ENCODE measurements at places on chromosomes 3 and 15.

- peak; percentile 33 for DNase-seq
Measured at GRCh38 chr3:127671523-127672428, 976 bp upstream of the ABTB1 start.

DNA sequence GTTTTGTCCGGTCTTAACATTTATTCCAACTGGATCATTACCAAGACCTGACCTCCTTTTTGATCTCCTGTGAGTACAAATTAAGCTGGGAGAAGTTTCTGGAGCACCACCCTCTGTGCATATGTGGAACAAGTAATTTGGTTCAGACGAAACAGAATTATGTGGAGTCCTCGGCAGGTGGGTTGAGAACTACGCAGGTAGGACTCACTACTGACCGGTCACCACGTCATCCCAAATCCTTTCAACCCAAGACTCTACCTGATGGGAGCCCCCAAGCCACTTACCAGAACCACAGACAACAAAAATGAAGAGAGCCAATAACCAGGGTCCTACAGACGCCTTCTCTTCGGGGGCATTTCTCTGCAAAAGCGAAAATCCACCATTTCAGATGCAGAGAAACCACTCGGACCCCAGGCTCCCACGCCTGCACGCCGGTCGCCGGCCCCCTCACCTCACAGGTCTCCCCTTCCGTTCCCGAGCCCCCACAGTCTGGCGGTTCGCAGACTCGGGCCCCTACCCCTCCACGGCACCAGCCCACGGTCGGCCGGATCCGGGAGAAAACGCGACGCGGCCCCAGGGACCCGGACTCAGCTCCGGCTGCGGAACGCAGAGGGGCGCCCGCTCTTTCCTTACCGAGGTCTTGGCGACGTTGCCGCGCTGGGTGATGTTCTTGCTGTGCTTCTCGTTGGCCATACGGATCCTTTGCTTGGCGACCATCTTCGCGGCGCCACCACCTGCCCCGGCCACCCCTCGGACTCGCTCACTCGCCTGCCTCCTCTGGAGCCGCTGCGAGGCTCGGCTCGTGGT is 674 bp downstream of the SERP1 start:
- DNase-seq: peak; percentile 46

DNA sequence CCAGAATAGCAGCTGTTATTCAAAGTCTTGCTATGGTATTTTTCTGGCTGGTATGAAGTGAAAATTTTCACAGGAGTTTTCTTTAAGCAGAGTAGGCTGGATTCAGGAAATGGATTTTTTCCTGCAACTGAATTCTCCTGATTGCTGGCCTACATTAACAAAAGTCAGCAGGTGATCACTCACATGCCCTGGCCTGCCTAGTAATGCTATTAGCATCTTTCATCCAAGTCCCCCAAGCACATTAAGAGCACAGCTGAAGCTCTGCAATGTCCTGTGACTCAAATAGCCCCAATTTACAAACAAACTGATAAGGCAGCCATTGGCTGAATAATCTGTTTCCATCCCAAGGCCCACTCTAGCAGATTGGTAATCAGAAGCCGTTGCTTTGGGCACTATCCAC is 688.3 kb upstream of the LMCD1 start:
- no peak for DNase-seq

DNA sequence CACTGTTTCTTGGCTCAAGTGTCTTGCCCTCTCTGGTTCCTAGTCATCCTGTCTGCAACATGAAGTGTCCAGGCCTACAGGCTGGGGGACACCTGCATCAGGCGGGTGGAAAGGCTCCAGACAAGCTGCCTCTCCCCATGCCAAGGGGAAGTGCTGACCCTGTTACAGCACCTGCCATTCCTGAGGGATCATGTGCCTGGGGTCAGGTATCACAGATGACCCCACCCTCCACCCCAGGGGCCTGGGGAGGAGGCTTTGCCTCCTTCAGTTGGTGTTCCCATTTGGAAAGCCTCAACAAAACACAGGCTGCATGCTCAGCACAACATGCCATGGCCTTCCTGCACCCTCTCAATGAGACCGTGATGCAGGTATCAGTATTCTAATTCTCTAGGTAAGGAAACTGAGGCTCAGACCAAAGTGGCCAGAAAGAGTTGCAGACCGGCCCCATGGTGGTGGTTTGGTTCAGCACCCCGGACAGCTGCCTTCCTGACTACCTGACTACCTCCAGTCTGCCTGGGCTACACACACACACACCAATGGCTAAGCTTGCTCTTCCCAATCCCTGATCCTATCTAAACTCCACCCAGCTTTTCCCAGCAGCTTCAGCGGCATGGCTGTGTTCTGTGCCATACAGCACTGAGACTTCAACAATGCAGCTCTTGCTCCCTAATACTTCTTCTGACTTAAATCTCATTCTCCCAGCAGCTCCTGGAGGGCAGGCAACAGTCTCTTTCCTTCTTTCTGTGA is 69.7 kb upstream of the LINGO1 start:
- peak; percentile 8 for DNase-seq

- no peak for DNase-seq
Measured at GRCh38 chr3:31445701-31446100, 87.0 kb upstream of the STT3B start.

DNA sequence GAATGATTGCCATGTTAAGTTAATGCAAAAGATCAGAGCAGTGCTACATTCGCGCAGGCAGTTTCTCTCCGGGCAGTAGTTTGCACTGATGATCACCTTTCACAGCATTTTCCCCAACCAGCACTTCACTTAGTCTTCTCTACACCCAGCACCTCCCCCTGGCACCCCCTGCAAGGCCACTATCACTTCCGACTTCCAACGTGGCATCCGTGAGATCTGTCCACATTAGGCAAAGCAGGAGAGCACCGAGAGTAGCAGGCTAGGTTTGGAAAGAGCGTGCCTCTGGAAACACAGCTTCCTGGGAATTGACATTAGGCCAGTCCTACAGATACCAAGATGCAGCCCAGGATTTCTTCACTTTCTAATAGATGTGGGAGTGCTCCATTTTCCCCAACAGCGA is 180.2 kb upstream of the CDIN1 start:
- no peak for DNase-seq

DNA sequence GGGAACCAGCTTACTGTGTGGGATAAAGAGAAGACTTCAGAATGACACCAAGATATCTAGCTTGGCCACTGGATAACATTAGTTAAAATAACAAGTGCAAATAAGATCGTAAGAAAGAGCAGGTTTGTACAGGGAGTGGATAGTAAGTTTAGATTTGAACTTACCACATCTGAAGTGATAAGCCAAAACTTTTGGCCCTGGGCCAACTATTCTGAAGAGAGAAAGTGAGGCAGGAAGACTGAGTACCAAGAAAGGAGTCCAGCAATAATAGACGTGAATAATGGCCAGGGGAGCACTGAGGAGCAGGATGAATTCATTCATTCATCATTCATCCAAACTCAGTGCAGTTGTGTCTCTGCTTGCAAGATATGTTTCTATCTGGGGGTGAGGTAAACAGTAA is 122.9 kb downstream of the PDE8A start:
- DNase-seq: no peak

DNA sequence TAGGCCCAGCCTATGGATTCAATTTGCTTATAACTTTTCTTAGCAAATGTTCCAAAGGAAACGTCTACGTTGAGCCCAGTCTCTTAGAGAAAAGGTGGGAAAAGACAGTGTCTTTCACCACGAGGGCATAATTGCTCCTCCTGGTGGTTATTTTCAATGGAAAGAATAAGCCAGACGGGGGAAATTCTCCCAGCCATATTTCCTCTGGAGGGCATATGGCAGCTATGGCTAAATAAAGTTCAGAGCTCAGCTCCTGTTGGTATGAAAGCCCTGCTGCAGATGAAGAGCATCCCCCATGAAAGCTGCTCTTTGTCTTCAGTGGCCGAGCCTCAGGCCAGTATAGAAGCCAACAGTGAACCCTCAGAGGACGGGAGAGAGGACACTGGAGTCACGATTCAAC is 297.9 kb downstream of the RYR3 start:
- no peak for DNase-seq

DNA sequence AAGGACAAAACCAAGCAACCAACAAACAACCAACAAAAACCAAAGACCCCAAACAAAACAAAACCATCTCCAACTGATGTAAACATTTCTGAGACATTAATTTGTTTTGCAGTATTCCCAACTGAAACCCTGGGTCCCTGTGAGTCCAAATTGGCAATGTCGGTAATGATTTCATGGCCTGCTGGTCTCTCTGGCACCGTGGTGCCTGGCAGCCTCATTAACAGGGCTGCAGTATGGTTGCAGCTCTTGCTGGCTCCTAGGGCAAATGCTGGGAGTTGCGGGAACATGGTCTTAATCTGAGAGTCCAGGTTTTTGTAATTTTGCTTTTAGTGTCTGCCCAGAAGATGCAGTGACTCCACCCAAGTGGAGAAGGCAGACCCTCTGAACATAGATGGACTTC is 128.3 kb downstream of the SV2B start:
- DNase-seq: no peak

DNA sequence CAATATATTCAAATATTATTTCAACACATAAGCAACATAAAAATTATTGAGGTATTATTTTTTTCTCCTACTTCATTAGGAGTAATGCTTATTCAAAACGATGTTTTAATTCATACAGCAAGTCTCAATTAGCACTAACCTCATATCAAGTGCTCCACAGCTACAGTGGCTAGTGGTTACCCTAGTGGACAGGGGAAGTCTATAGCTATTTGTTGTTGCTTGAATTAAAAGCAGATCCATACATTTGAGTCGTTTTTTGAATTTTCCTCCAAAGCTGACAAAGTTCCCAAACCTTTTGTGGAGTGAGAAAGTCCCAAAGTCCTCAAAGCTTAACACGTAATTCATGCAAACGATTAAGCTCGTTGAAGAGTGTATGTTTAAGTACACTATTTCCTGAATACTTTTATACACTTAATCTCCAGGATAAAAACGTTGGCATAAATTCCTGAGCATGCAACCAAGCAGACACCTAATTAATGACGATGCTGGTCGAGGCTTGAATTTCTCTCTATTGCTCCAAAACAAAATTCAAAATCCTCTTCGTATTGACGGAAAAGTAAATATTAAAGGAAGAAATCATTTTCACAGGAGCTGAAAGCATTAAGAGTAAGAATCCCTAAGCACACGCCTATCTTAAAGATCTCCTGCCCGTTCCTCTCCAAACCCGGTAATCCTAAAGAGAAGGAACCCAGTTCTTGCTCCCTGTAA is 985 bp downstream of the VPS13C start:
- no peak for DNase-seq

DNA sequence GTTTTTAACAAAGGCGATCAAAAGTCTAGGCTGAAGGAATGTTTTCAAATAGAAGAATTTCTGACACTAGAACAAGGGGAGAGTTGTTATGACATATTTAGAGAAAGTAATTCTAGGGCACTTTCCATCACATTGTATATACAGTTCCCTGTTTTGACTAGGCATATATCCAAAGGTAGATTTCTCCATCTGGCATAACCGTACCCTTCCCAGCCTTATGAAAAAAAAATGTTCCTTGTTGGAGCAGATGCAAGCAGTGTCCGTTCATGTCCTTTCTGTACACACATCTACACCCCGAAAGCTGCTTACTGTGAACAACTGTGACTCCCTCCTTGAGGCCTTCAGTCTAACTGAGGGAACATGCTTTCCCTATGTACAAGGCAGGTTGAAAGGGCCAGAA is 271.7 kb upstream of the GBE1 start:
- DNase-seq: no peak

DNA sequence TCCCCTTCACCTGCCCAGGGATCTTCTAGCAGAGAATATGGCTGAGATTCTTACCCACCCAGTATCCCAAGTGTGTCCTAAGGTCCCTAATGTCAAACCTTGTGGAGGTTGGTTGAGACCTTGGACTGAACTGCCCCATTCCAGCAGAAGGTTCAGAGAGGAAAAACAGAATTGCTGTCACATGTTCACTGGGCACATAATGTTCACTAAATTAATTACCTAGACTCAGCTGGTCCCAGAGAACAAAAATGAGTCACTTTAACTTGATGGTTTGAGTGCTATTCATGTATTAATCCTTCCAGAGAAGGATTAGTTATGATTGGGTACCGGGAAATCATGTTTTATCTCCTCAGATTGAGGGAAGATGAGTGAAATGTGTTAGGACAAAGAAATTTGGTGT is 171.3 kb upstream of the GADL1 start:
- DNase-seq: no peak
